ENCODE measurements at places on chromosomes 4 and X.

DNA sequence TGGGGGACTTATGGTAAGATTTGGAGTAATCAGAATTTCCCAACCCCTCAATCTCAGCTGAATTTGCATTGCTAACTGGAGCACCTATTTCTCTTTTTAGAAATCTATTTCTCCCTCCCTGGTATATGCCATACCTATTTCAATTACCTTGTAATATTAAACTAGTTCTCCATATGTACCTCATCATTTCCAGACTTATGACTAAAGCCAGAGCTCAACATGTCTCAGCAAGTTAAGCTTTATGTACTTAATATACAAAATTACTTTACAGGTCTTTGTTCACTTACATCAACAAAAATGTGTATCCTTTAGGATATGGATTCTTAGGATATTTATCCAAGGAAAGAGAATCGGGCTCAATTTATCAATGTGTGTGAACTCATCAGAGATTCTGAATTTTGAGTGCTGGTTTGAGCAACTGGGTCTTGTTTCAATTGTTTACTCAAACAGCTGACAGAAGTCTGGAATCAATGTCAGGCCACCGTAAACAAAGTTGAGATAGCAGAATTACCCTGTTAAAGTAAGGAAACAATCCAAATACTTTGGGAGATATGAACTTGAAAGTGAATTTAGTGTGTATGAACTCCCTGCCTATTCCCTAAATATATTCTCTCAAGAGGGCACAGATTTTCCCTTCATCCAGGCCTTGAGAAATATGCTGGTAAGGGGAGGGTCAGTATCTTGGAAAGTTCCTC lies 199.6 kb downstream of the VEGFC start:
- DNase-seq: no peak

DNA sequence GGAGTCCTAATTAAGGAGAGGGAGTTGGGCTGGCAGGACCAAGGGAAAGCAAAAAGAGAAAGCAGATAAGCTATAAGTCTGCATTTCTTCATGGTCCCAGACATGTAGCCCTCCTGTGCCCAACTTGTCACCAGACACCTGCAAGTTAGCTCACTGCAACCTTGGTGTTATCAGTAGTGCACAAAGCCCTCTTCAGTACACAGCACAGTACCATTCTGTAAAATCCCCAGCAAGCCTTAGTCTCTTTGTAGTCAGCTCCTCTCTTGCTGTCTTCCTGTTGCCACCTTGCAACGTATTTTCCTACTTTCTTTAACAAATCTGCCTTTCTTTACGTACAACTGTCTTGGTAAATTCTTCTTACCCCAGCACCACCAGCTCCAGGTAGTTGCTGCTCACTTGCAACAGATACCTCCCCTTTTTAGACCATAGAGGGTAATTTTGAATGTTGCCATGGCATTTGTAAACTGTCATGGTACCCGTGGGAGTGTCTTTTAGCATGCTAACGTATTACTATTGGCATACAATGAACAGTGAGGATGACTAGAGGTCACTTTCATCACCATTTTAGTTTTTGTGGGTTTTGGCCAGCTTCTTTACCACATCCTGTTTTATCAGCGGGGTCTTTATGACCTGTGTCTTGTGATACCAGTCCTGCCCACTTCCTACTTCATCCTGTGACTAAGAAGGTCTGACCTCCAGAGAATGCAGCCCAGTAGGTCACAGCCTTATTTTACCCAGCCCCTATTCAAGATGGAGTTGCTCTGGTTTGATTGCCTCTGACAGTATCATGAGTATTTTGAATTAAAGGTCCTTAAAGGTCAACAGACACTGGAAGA lies 28.3 kb upstream of the AP1S2 start:
- DNase-seq: no peak

DNA sequence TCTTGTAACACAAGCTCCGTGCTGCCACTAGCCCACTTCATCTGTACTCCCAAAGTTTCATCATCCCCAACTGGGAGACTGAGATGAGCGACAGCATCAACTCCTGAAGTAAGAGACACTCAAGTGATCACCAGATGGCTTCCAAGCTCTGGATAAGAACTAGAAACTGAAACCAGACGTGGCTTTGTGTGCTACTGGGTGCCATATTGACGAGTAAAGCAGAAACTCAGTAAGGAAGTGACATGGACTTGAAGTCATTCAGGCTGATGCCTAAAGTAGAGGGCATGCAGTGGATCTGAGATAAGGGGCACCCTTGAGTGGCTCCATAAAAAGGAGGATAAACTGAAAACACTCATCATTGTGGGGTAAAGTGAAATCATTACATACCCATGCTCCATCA lies 72.4 kb downstream of the PCYT1B start:
- no peak for DNase-seq

DNA sequence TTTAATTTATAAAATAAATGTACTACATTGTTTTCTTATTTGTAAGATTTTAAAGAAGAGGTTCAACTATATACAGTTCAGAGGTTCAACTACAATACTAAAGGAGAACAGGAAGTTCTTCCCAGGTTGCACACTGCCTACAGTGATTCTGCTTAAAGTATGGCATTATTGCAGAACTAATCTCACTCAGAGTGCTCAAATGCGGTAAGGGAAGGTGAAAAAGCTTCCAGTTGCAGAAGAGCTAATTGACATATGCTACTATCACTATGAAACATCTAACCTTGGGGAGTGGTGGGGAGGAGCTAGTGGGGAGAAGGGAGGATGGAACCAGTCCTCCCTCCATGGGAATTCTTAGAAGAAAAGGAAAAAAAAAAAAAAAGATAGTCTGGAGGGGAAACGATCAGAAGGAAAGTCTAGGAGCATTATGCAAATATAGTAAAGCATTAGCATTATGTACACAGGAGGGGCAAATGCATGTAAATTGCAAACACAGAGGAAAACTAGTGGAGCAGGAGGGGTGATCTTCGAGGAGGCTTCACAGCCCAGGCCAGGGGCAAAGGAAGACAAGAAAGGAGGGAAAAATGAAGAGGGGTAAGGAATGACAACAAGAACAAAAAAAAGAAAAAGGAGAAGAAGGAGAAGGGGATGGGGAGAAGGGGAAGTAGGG lies 32.0 kb upstream of the MMAA start:
- DNase-seq: no peak

- DNase-seq: no peak
These were observed 8.7 kb downstream of the SMARCAD1 start for GRCh38 chr4:94216394-94216793.

DNA sequence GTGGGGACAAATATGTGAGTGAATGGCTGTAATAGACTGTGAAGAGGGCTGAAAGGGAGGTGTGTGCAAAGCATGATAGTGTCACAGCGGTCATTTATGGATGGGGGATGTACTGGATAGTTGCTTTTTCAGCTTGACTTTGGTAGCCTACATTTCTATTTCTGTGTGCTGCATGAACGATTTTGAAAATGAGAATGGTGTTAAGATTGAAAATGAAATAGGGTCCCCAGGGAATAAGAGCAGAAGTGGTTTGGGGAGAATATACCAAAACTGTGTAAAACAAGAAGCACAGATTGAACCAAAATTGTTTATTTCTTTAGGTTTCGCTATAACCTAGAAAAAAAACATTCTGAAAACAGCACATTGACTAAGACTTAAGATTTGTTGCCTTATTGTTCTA lies 58.8 kb upstream of the CLNK start:
- DNase-seq: no peak

- DNase-seq: no peak
These were observed 15.5 kb downstream of the CLDN22 start for GRCh38 chr4:183304538-183304937.

DNA sequence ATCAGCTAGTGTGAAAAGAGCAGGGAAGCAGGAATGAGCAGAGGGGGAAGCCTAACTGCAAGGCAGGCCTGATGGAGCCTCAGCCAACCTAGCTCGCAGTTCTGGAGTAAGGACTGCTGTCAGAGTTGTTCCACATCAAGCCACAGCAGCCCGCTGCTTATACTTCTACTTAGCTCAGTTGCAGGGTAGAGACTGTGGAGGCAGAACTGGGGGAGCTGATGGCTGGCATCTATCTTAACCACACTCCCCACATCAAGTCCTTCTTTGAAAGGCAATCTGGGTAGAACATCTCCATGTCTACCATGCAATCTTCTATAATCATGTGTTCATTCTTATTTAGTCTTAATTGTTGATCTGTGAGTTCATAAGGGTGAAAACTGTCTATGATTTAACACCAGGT lies 46.1 kb downstream of the DDX60 start:
- no peak for DNase-seq

DNA sequence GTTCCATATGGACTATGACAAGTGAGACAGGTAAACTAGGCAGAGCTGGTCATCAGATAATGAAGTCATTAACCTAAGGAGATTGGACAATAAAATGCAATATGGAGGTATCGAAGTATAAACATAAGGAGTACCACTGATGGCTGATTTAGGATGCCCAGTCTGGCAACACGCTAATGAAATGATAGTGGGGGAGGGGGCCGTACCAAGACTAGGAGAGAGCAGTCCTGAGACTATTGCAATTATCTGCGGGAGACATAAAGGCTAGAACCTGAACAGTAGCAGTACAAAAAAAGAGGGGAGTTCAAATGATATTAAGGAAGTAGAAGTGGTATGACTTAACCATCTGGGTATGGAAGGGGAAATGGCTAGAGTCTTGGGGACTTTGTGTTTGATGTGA lies 2.3 kb downstream of the F9 start:
- DNase-seq: no peak

GRCh38 chr4:188021548-188022249 lies 26.1 kb downstream of the ZFP42 start:
- DNase-seq: no peak

DNA sequence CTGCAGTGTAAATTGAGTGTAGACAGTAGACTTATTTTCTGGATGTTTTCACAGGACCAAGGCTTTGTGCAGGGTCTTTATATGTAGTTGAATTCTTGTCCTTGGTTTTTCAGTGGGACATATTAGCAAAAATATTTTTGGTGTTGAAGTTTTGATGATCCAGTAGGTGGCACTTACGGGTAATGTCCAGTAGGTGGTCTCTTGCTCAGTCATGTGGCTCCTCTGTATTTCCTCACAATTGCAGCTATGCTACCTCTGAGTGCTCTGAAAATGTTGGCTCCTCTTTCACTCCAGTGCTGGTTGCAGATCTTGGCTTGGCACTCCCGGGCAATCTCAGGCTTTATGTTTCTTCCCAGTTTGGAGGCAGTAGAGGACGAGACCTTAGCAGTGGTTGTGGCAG lies 419.8 kb upstream of the AMOT start:
- DNase-seq: no peak

DNA sequence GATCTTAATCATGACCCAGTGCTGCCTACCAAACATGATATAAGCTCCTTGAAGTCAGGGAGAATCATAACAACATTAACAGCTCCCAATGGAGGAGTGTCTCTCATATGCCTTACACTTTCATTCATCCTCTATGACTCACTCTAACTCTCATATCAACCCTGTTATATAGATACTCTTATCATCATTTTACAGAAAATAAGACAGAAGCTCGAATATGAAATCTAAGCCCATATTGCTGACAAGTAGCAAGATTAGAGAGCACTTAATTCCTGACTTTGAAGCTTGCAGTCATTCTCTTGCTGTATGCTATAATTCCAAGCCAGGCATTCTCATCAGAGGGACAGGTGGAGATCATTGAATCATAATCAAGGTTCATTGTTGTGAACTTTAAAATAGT lies 476.7 kb upstream of the ATOH1 start:
- DNase-seq: no peak

DNA sequence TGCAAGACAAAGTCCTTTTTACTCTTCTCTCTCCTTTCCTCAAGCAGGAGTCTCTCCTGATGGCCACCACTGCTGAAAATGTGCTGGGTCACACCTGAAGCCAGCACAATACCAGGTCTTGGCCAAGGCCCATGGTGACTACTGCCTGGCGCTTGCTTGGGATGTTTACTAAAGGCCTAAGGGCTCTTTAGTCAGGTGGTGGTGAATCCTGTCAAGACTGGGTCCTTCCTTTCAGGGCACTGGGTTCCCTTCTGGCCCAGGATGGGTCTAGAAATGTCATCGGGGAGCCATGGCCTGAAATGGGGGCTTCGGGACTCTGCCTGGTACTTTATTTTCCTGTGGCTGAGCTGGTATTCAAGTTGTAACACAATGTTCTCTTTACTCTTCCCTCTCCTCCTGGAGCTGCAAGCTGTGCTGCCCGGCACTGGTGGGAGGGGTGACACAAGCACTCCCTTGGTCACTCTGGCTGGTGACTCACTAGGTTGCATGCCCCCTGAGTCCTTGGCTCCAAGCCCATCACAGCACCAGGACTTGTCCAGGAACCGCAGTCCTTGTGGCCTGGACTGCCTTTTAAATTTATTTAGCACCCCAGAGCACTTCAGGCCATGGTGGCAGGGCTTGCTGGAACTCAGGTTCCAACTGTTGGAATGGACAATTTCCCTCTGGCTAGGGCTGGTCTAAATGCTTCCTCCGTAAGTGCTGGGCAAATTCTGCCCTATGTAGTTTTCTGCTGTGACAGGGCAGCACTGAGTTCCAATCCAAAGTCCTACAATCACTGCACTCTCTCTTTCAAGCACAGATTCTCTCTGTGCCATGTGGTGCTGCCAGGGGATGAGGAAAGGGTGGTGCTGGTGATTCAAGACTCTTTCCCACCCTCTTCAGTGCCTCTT lies 11.3 kb downstream of the ARL13A start:
- peak; percentile 53 for DNase-seq

DNA sequence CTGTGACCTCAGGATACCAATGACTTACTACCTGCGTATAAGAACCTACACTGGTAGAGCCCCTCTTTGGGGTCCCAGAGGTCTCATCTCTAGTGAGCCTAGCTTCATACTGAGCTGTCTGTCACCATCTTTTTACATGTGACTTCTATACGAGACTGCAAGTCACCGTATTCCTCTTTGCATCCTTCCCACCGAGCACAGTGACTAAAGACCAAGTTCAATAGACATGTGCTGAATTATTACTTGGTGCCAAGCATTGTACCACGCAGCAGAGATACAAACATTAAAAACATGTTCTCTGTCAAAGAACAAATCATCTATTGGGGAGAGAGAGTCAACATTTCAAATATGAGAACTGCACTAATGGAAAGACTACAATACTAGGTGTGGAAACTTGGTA lies 16.4 kb downstream of the ARAP2 start:
- no peak for DNase-seq

DNA sequence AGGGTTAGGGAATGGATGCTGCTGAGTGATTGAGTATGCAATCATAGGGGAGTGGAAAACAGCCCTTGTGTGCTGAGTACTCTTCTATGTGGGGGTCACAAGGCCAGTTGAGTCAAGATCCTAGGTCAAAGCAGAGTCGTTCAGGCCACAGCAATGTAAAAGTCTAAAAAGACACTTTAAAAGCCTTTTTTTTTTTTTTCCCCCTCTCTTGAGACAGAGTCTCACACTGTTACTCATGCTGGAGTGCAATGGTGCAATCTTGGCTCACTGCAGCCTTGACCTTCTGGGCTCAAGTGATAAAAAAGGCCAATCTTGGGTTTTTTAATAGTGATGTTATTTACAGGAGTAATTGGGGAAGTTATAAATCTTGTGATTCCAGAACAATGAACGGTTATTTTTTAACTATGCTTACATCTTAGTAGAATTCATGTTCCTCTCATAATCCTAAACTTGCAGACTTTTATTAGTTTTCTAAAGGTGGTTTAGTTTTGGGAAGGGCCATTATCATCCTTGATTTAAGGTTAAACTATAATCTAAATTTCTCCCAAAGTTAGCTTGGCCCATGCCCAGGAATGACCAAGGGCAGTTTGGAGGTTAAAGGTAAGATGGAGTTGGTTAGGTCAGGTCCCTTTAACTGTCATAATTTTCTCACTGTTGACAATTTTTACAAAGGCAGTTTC lies 82.2 kb upstream of the BMP2K start:
- DNase-seq: no peak

GRCh38 chrX:38664285-38664684 lies 102.9 kb downstream of the TSPAN7 start:
- peak; percentile 4 for DNase-seq

GRCh38 chr4:146134761-146135445 lies 40.6 kb upstream of the LSM6 start:
- no peak for DNase-seq

Measured in kidney epithelial cell (primary cell).